Esophagus mucosa (tissue), 1 donor: ENCODE measurements at places on chromosomes 1 and 21.

DNA sequence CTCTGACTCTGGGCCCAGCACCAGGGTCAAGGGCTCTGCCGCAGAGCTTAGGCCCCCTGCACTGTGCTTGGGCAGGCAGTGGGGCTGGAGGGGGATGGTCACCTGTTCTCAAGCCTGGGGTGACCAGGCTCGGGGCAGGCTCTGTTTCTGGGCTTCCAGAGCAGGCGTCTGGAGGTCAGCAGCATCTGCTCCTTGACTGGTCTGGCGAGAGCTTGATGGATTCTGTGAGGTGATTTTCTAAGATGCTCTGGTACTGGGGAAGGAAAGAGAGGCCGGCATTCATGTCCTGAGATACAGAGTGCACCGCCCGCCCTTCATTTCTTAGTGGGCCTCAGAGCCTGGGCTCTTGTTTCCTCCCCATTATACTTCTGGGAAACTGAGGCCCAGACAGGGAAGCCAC, 24.5 kb downstream of the RAB7B start:
- no peak for ATAC-seq

GRCh38 chr1:26717017-26717491, 21.2 kb downstream of the ARID1A start:
- peak; percentile 68 for ATAC-seq

DNA sequence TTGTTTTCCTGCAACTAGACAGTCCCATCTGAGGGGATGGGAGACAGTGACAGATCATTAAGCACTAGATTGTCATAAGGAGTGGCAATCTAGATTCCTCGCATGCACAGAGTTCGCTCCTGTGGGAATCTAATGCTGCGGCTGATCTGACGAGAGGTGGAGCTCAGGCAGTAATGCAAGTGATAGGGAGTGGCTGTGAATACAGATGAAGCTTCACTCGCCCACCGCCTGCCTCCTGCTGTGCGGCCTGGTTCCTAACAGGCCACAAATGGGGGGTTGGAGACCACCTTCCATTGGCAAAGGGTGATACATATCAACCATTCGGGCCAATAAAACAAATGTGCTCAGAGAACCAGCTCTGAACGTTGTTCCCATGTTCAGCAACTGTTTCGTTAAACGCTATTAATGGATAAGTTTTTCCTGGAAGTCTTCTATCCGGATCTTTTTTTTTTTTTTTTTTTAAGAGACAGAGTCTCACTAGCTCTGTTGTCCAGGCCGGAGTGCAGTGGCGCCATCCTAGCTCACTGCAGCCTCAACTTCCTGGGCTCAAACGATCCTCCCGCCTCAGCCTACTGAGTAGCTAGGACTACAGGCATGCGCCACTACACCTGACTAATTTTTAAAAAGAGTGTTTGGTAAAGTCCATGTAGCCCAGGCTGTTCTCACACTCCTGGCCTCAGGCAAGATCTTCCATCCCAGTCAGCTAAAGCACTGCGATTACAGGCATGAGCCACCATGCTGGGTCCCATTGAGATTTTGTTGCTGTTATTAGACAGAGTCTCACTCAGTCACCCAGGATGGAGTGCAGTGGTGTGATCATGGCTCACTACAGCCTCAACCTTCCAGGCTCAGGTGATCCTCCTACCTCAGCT, 8.7 kb upstream of the RSRP1 start:
- no peak for ATAC-seq

DNA sequence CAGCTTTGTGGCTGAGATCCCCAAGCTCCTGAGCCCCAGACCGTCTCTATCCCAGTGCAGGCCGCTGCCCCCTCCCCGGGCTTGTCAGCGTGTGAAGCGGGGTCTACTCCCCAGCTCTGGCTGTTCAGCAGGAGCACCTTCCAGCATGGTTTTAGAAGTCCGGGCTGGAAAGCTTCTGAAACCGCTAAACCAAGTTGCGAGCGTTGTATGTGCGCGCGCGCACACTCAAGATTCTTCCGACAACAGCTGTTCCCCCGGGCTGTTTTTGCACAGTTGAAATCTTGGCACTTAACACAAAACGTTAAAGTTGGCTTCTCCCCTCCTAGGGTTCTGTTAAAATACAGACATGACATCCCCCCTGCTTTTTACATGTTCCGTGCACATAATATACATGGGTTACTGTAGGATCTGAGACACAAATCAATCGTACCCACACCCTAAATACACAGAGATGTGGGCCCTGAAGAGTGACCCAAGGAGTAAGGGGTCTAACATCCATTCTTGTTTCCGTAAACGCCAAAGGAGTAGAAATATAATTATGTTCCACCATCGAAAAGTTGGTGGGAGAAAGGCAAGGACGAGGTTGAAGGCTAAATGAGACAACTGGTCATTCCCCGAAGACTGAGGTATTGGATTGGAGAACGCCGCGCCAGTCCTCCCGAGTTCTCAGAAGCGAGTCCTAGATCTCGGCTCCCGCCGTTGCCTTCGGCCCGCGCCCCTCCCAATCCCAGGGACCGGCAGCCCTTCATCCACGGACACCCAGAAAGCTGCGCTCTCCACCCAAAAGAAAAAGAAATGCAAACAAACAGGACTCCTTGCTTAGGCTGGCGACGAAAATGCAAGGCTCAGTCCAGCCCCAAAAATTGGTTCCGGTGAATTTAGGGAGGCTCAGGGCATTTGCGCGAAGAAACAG, 1.3 kb downstream of the TBX15 start:
- ATAC-seq: no peak

GRCh38 chr1:30735124-30735523, 11.7 kb upstream of the MATN1 start:
- ATAC-seq: no peak

GRCh38 chr21:33478935-33479678, 667 bp downstream of the TMEM50B start:
- ATAC-seq: peak; percentile 19

DNA sequence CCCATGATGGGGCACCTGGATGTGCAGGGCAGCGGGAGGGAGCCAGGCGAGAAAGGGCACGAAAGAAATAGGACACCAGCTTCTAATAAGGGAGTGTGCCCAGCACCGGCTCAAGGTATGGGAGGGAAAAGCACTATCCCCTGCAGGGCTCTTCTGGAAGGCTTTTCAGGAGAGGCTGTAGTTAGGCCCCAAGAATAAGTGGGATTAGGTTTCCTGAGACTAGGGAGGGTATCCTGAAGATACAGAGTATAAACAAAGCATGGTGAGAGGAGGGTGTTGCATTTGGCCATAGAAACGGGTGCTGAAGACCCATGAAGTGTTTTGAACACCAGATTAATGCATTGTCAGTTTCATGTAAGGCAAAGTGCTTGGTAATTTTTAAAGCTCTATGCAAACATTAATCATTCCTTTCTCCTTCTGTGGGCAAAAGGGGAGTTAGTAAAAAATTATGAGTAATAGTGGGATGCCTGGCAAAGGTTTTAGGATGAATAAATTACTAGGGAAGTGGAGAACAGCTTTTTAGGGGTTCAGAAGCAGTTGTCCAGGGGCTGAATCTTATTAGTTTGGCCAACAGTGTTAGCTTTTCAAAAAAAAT, 74.0 kb downstream of the SYT6 start:
- no peak for ATAC-seq

- ATAC-seq: no peak
Observed at GRCh38 chr1:20212085-20212684, 25.9 kb upstream of the PLA2G2C start.

- no peak for ATAC-seq
Observed at GRCh38 chr1:178871551-178872320, 859 bp upstream of the ANGPTL1 start.

DNA sequence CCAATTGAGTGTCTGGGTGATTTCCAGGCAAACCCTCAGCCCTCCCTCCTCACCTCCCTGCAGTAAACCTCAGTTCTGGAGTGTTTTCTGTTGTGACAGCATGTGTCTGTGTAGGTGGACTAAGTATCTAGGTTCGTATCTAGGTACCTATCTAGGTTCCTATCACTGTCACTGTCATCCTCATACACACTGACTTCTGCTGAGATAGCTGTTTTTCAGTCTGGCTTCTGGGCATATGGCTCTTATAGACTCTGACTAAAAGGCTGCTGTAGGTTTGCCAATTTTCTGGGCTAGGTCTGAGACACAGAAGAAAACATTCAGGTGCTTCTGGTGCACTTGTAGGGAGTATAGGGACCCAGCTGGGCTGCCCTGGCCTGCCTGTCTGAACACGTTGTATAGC, 8.1 kb upstream of the TRIM67 start:
- ATAC-seq: no peak

DNA sequence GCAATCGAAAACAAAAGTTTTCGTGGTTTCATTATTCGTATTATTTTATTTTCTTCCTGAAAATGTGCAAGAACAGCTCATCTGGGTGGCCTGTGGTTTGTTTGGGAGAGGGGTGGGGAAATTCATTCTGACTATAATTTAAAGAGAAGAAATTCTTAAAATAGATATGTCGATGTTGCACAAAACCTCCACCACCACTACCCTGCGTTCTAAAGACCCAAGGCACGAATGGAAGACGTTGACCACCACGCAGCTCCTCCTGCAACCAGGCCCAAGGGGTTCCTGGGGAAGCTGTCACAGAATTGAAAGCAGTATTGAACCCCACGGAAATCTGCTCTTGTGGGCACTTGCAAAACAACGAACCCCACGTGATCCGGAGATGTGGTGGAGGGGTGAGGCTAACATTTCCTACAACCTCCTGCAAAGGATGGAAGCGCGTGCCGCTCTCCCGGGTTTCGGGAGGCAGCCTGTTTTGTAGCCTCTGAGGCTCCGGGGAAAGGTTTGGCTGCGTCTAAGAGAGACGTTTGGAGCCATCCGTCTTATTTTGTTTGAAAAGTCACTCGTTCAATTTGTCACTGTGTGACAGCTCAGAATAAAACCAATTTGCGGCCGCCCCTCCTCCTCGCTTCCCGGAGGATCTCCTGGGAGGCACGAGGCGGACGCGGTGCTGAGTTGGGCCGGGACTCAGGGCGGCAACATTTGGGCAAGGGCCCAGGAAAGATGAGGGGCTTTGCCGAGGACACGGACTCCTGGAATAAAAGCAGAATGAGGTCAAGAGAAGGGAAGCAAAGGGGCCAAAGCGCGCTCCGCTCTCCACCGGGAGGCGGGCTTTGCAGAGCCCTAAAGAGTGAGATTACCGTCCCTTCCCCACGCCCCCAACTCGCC, 810 bp upstream of the HLX start:
- ATAC-seq: no peak

GRCh38 chr1:173503391-173503790, 26.3 kb downstream of the PRDX6 start:
- ATAC-seq: no peak

GRCh38 chr1:118306851-118307250, 121.8 kb upstream of the SPAG17 start:
- ATAC-seq: no peak

- ATAC-seq: peak; percentile 80
Observed at GRCh38 chr1:200154069-200154767, 126.7 kb downstream of the NR5A2 start.

DNA sequence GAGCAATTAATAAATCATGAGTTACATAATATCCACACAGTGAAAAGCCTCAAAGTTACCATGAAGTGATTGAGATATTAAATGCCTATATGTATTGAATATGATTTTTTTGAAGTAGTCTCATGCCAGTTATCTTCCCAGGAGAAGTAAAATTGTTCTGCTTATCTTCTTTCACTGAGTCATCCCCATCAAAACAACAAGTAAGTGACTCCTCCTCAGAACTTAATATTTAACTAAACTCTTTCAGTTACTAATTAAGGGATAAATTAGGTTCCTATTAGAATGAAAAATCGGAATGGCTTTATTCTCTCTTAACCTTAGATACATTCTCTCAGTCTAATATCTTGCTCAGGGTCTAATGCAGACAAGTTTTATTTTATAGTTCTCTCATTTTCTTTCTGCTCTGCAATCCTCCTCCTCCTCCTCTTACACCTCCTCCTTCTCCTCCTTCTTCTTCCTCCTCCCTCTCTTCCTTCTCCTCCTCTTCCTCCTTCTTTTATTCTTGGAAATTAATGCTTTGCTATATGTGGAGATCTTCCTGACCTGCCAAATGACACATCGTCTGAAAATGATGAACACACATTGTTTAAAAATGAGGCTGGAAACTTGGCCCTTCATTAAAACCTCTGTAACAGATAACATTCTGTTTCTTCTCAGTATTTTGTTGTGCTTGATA, 110.9 kb downstream of the RUNX1 start:
- ATAC-seq: no peak
